ENCODE measurements at places on chromosomes 2 and 18. TPM values are rescaled to one million over a fixed set of nuclear protein-coding genes. Genes with fewer than 3 reads are reported as not detected.

Gene TDRD15
- total RNA-seq = not detected

Gene ZBTB7C
- 0.06 TPM for total RNA-seq

Gene BMP10
- not detected for total RNA-seq

Gene TEX44
- not detected for total RNA-seq

Gene TGFA
- 0.93 TPM for total RNA-seq

Gene PROM2
- total RNA-seq = 4.8 TPM

Gene MOGAT1
- not detected for total RNA-seq

Gene L3MBTL4
- total RNA-seq = 0.53 TPM

Gene SPIRE1
- total RNA-seq = 23.0 TPM

Gene XDH
- 0.05 TPM for total RNA-seq

- no peak for DNase-seq
Observed at GRCh38 chr2:189661957-189662321, 680 bp downstream of the ASNSD1 start.

- no peak for DNase-seq
Observed at GRCh38 chr2:152490686-152491455, 155.9 kb downstream of the FMNL2 start.

DNA sequence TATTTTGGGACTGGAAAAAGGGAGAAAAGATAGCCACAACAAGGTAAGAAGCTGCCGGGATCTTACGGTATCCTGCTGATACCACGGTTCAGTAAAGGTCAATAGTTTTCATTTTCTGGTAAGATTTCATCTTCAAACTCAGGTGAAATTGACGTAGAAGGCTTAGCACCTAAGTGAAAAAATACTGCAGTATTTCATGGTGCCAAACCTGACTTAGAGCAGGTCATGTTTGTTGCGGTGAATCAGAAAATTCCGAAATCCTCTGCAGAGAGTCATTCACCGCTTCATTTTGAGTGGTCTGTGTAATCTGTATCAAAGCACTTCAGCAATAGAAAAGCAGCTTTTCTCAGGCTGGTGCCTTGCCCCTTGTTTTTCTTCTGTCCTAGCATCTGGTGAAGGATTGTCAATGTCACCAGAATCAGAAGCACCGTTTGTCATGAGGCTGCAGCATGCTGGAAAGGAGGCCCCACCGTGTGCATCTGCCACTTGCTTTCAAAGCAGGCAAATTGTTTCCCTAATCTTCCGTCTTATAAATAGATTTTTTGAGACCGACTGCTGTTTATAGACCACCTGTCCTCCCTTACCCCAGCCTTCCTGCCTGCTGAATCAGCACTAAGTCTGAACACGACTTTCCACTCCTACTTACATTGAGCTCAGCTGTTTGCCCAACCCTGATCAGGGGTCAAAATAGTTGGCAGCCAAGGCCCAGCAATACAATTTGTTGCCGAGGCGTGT lies 156.3 kb downstream of the EML6 start:
- DNase-seq = no peak

- DNase-seq = no peak
Observed at GRCh38 chr2:69113627-69114026, 100.6 kb downstream of the ANTXR1 start.

DNA sequence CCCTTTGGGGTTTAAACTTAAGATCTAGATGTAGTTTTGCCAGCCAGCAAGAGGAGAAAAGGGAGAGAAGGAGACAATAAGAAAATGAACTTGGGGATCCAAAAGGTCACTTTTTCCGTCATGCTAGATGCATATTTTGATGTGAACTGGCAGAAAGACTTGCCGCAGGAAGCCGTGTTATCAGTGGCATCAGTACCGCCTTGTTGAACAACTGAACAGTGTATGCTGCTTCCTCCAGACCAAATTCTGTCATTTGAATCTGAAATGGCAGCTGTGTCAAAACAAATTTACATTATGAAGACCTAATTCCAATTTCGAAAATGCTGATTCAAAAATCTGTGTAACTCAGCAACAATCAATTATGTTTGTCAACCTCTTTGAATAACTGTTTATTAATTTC lies 42.1 kb downstream of the TMEM200C start:
- no peak for DNase-seq

GRCh38 chr2:108594132-108594981 lies 60.1 kb downstream of the LIMS1 start:
- peak; percentile 91 for DNase-seq

DNA sequence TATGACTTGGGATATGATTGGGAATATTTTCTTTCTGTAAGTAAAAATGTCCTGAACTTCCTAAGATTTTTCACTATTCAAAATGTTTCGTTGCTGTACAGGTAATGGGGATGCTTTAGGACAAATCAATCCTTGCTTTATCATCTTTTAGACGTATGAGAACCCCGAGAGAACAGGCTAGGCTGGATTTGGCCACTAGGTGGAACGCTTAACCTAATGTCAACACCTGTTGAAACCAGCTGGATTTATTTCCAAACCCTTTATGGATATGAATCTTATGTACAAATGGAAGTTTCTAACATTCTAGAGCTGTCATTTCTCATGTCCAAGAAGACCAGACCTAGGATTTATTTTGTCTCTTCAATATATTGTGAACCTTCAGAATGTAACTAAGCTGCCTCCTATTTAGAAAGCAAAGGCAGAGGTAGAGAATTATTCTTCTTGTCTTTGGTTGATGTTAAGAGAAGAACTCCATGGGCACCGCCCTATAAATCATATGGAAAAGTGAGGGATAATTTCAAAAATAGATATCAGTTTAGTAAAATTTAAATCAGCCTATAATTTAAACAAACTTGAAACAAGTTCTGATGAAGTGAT lies 96.7 kb downstream of the PMAIP1 start:
- DNase-seq = no peak

- no peak for DNase-seq
Observed at GRCh38 chr18:77397056-77397455, 147.4 kb downstream of the GALR1 start.

- no peak for DNase-seq
Observed at GRCh38 chr18:22591222-22591621, 173.5 kb upstream of the CTAGE1 start.

DNA sequence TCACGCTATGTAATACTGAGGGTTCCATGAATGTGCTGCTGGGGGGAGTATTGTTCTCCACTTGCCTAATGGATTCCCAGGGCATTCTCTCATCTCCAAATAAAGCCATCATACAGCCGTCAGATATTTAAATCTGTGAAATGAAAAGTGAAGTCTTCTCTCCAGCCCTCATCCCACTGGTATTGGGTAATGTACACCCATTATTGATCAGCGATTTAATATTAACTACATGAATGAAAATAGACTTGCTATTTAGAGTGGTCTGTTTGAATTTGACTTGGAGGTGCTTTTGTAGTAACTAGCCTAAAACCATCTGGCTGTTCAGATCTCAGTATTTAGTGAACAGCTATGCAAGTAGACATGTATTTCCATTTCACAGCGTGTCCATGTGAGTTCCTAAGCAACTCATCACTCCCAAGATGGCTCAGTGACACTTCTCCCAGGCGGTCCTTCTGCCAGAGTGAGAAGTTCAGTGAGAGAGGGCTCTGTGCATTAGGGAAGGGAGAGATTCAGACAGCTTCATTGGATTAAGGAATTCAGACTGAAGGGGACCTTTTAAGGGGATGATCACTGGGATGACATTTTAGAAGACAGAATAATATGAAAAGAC lies 140.7 kb downstream of the WDSUB1 start:
- DNase-seq = no peak

DNA sequence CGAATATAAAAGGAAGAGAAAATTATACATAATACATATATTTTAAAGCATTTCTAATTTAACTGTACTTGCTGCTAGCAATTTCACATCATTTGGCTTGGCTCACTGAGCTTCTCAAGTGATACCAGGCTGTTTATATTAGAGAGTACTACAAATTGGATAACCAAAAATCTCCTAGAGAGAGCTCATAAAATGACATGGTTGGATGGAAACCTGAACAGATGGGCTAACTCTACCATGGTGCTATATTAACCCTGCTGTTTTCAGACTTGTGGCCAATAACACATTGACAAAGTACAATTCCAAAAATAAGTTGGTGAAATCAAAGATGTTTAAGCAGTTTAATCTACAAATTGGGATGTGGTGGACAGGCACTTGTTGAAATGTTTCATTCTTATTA lies 364.4 kb upstream of the GCFC2 start:
- DNase-seq = no peak

DNA sequence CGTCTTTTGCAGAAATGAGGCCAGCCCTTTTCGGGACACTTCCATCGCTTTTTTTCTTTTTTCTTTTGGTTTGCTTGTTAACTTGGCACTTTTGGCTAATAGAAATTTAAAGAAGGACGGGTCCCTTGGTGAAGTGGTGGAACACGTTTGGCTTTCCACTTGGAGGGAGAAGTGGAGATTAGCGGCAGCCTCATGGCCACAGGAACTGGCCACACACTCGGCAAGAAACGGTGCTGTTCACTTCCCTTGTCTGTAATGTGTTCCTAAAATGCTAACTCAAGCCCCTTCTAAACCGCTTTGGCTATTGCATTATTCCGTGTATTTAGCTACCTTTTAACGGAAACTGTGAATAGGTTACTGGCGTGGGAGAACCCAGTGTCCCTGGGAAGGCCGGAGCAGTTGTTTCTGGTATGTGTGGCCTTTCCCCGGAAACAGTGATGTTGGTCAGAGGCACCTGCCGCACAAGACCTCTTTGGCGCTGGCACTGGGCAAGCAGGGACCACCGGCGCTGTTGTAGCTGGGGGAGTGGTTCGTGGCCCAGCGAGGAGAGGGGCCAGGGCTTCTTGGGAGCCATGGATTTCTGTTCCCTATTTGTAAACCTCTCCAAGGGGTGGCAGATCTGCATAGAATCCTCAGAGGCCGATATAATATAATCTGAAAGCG lies 981 bp downstream of the RAMP1 start:
- no peak for DNase-seq

- DNase-seq = peak; percentile 83
Observed at GRCh38 chr2:167509586-167509985, 621.3 kb downstream of the XIRP2 start.

DNA sequence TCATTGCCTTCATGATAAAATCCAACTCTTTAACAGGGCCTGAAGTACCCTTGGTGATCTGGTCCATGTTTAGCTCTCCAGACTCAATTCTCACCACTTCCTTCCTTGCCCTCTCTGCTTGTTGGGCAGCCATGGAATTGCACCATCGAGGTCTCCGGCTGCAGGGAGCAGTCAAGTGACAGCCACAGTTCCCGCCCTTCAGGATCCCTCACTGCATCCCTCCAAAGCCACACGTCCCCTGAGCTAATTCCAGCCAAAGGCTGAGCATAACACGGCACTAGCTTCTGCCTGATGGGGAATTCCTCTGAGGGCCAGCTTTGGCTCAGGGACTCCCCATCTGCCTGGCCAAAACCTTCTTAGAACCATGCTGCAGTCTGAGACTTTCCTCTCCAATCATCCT lies 47.4 kb upstream of the SLC1A4 start:
- no peak for DNase-seq

GRCh38 chr2:233817995-233818638 lies 36.2 kb downstream of the HJURP start:
- no peak for DNase-seq

GRCh38 chr2:67792191-67792590 lies 270.6 kb downstream of the C1D start:
- no peak for DNase-seq

DNA sequence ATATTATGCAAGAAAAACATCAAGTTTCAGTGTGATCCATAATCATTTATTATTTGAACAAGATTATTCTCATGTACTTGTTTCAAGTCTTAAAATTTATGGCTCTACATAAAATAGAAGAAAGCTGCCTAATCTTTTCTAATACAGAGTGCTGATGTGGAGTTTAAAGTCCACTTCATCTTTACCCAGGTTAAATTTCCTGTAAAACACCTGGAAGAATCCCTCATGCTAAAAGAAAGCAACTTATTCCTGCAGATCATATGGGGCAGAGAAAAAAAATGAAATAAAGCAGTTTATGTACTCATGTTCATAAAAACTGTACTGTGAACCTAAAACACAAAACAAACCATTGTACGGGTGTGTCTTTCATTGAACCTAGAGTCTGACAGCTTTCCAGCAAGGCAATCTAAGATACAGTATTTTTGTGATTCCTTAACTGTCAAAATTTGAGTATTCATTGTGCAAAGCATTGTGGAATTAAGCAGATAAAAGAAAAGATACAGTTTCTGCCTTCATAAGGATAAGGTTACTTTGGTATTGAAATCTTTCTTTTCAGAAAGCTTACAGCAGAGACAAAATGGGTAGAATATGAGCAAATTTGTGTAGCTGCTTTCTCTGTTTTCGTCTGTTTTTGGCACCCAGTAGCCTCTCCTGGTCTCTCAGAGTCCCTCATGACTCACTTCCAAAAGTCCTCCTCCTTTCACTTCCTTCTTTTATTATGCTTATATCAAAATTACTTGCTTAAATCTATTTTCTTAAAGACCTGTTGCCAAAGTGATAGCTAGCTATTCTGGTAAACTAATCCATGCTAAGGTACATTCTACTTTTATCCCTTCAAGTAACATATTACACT lies 26.9 kb upstream of the GLS start:
- no peak for DNase-seq

DNA sequence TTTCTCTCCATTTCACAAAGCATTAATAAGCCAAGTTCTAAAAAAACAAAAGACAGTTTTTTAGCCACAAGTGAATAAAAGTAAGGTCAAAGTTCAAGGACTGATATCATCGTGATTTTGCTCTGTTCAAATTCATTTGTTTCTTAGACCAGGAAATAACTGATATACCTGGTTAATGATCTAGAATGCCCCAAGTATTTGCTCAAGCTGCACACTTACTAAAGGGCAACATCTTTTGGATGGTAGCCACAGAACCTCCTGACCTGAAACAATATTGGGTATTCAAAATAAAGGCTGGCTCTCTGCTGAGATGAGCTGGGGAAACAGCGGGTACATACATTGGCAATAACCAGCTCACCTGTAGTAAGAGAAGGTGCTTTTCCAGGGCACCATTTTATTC lies 314.7 kb upstream of the LYPD1 start:
- no peak for DNase-seq

- no peak for DNase-seq
Observed at GRCh38 chr2:179614121-179614520, 247.3 kb downstream of the ZNF385B start.

- no peak for DNase-seq
Observed at GRCh38 chr18:30094556-30094955, 948.0 kb downstream of the DSC3 start.

- no peak for DNase-seq
Observed at GRCh38 chr2:68916226-68916625, 36.5 kb downstream of the GKN2 start.
